ENCODE measurements at places on chromosomes 4 and X.

- no peak for DNase-seq
These were observed 29.9 kb upstream of the FOXR2 start for GRCh38 chrX:55593296-55593695.

DNA sequence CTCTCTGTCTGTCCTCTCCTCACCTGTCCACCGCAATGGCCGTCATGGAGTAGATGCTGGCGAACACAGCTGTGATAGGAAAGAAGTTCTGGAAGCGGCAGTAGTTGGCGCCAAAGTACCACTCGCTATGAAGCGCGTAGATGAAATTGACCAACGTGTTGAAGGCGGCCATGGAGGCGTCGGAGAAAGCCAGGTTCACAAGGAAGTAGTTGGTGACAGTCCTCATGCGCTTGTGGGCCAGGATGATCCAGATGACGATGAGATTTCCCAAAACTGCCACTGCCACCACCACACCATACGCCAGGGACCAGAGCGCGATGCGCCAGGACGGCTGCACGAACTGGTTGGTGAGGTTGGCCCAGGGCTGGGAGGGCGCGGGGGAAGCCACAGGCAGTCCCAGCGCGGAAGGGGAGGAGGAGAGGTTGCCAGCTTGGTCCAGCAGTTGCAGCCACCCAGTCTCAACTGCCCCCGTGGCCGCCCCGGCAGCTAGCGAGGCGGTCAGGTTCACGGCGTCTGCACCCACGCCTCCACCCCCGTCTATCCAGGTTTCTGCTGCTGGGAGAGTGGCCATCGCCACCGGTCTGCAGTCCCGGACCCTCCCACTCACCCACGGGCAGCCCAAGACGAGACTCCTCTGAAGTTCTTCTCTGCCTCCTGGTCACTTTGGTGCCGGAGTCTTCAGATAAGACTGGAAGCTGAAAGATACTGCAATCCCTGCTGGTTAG, 518 bp downstream of the TACR3 start:
- DNase-seq: peak; percentile 17

GRCh38 chr4:82430964-82431745, 765 bp downstream of the ENOPH1 start:
- DNase-seq: peak; percentile 23

GRCh38 chr4:26173619-26174018, 147.2 kb upstream of the RBPJ start:
- no peak for DNase-seq

- no peak for DNase-seq
These were observed 154.0 kb downstream of the GASK1B start for GRCh38 chr4:158018831-158019230.

GRCh38 chrX:54865208-54865607, 55.4 kb upstream of the TRO start:
- no peak for DNase-seq

- DNase-seq: no peak
These were observed 131.7 kb downstream of the SPCS3 start for GRCh38 chr4:176451443-176451842.

DNA sequence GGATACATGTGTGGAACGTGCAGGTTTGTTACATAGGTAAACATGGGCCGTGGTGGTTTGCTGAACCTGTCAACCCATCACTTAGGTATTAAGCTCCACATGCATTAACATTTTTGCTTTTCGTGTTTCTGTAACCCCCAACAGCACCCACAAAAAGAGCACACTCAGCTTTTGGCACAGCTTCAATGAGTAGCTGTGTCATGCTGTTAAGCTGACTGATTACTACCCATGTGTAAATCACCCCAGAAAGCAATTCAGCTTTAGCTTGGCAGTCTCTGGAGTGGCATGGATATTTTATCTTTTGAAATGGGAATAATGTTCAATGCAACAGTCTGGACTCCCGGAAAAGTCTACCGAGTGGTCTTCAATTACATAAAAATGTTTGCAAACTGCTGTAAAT, 734.3 kb downstream of the STIM2 start:
- no peak for DNase-seq

GRCh38 chrX:1598021-1598875, 6.8 kb downstream of the AKAP17A start:
- no peak for DNase-seq

GRCh38 chrX:8297766-8298165, 126.7 kb upstream of the VCX2 start:
- DNase-seq: no peak

Data from right cardiac atrium (tissue), 5 donors.